Bronchus fibroblast of lung (primary cell): ENCODE measurements at places on chromosomes 1 and 21. TPM values are rescaled to one million over a fixed set of nuclear protein-coding genes. Genes with fewer than 3 reads are reported as not detected.

TRIM46 gene
- total RNA-seq, result 5.2 and 5.4 TPM in 2 replicates

APCS gene
- total RNA-seq, result not detected in 2 replicates

LRRC53 gene
- not detected in 2 replicates for total RNA-seq

RHCE gene
- 0.15 and 0.50 TPM in 2 replicates for total RNA-seq

PYGO2 gene
- 16.8 and 19.2 TPM in 2 replicates for total RNA-seq

CCDC181 gene
- total RNA-seq, result 1.6 and 2.9 TPM in 2 replicates

ACTN2 gene
- total RNA-seq, result not detected in 2 replicates

ADGRL2 gene
- total RNA-seq, result 18.9 and 19.0 TPM in 2 replicates

S100A9 gene
- not detected in 2 replicates for total RNA-seq

HSD17B7 gene
- total RNA-seq, result 33.6 and 41.7 TPM in 2 replicates

AK5 gene
- total RNA-seq, result 23.2 and 26.3 TPM in 2 replicates

ZBTB48 gene
- 12.9 and 14.0 TPM in 2 replicates for total RNA-seq

DMRTA2 gene
- total RNA-seq, result not detected in 2 replicates

KCNK1 gene
- total RNA-seq, result 1.8 and 2.7 TPM in 2 replicates

SPRR5 gene
- total RNA-seq, result not detected in 2 replicates

PERM1 gene
- not detected in 2 replicates for total RNA-seq

CELA2A gene
- not detected in 2 replicates for total RNA-seq

GSTM3 gene
- 28.4 and 32.3 TPM in 2 replicates for total RNA-seq

PLXNA2 gene
- total RNA-seq, result 5.5 and 6.2 TPM in 2 replicates

PDE4B gene
- 1.8 and 2.0 TPM in 2 replicates for total RNA-seq

FCRLB gene
- total RNA-seq, result 2.1 and 2.4 TPM in 2 replicates

PTGS2 gene
- 0.17 and 0.45 TPM in 2 replicates for total RNA-seq

CRNN gene
- total RNA-seq, result not detected in 2 replicates

CD52 gene
- not detected in 2 replicates for total RNA-seq

CLCA4 gene
- total RNA-seq, result not detected in 2 replicates

SLC2A1 gene
- 102 and 107 TPM in 2 replicates for total RNA-seq

DYNLT5 gene
- total RNA-seq, result 0.30 and 1.7 TPM in 2 replicates

NTRK1 gene
- not detected in 2 replicates for total RNA-seq

ZNF695 gene
- 3.0 and 4.2 TPM in 2 replicates for total RNA-seq

CTBS gene
- 6.9 and 7.0 TPM in 2 replicates for total RNA-seq

HAO2 gene
- total RNA-seq, result not detected in 2 replicates

SYT14 gene
- under 0.01 TPM in 2 replicates for total RNA-seq

SNX7 gene
- 18.4 and 22.7 TPM in 2 replicates for total RNA-seq

CR1 gene
- total RNA-seq, result not detected in 2 replicates

PRR9 gene
- total RNA-seq, result not detected in 2 replicates

PLA2G2A gene
- total RNA-seq, result not detected in 2 replicates

GPR37L1 gene
- total RNA-seq, result not detected in 2 replicates

SLAMF9 gene
- not detected in 2 replicates for total RNA-seq

MPL gene
- total RNA-seq, result under 0.01 TPM in 1 of 2 replicates, not detected in the other

CCDC30 gene
- total RNA-seq, result under 0.01 and 0.34 TPM in 2 replicates
